Cardiac atrium fibroblast (primary cell): ENCODE measurements at places on chromosomes 1 and 21. TPM values are rescaled to one million over a fixed set of nuclear protein-coding genes. Genes with fewer than 3 reads are reported as not detected.

The PADI2 gene
- not detected in 2 replicates for total RNA-seq

The RGL1 gene
- 21.3 and 23.0 TPM in 2 replicates for total RNA-seq

The HCRTR1 gene
- not detected in 2 replicates for total RNA-seq

The AMPD1 gene
- not detected in 2 replicates for total RNA-seq

The RNU1-3 gene
- not detected in 2 replicates for total RNA-seq

The C1orf94 gene
- total RNA-seq: not detected in 2 replicates

The MANEAL gene
- total RNA-seq: 0.54 TPM in 1 of 2 replicates, not detected in the other

The B3GALT6 gene
- total RNA-seq: 21.7 and 38.4 TPM in 2 replicates

The C4BPA gene
- under 0.01 TPM in 1 of 2 replicates, not detected in the other for total RNA-seq

The GABRD gene
- total RNA-seq: not detected in 2 replicates

The AHCTF1 gene
- total RNA-seq: 16.4 and 17.8 TPM in 2 replicates

The RNF223 gene
- total RNA-seq: not detected in 2 replicates

The LRRC38 gene
- not detected in 2 replicates for total RNA-seq

The SMYD3 gene
- total RNA-seq: 13.6 and 14.4 TPM in 2 replicates

The CFHR3 gene
- not detected in 2 replicates for total RNA-seq
